ENCODE measurements at places on chromosomes 6 and 20.

DNA sequence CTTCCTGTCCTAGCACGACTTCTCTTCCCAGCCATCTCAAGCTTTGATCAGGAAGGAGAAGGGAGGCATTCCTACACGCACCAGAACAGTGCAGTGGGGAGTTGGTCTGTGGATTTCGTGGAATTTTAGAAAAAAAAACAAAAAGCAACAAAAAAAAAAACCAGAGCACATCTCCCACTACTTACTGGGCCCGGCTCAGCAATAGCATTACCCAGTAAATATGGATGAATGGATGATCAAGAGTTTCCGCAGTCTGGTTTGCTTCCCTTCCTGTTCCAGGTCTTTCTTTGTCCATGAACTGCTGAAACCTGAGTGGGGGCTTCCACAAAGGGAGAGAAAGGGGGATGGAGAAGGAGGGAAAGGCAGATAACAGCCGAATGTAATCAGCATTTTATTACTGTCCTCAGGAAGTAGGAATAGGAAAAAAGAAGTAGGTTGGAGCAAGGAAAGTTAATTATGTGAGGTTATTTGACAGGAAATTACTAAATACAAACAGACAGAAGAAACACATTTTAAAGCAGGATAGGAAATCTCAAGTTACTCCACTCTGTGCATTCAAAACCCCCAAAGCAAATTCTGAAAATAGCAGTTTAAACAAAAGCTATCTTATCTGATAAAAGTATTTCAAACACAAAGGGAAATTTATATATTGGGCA, 349.0 kb downstream of the PRL start:
- no peak for DNase-seq

DNA sequence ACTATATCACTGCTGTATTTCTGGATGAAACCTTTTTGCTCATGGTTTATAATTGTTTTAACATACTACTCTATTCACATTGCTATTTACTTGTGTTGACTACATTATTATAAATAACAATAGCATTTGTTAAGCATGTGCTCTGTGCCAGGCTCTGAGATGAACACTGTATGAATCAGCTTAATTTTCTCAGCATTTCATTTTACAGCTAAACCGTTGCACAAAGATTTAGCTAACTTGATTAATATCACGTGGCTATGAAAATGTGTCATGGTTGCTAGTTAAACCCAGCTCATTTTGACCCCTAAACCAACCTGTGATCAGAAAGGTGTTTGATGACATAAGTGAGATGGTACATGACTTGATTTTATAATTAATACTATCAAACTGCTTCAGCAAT, 77.5 kb downstream of the NCOA7 start:
- DNase-seq: no peak

DNA sequence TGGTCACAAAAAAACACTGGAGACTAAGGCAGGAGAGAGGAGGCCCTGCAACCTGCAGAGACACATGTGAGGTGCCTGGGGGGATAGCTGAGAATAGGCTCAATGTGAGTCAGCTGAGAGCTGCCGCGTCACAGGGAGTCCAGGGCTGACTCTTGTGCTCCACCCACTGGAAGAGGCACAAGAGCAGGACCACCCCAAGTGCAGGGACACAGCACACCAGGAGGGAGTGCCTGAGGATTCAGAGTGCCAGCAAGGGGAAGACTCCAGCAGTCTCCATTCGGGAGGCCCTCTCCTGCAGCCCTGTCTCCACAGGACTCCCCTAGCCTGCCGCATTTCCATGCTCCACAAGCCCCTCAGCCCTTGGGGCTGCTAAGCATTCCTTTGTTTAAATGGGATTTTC, 105.5 kb downstream of the HUS1B start:
- no peak for DNase-seq

DNA sequence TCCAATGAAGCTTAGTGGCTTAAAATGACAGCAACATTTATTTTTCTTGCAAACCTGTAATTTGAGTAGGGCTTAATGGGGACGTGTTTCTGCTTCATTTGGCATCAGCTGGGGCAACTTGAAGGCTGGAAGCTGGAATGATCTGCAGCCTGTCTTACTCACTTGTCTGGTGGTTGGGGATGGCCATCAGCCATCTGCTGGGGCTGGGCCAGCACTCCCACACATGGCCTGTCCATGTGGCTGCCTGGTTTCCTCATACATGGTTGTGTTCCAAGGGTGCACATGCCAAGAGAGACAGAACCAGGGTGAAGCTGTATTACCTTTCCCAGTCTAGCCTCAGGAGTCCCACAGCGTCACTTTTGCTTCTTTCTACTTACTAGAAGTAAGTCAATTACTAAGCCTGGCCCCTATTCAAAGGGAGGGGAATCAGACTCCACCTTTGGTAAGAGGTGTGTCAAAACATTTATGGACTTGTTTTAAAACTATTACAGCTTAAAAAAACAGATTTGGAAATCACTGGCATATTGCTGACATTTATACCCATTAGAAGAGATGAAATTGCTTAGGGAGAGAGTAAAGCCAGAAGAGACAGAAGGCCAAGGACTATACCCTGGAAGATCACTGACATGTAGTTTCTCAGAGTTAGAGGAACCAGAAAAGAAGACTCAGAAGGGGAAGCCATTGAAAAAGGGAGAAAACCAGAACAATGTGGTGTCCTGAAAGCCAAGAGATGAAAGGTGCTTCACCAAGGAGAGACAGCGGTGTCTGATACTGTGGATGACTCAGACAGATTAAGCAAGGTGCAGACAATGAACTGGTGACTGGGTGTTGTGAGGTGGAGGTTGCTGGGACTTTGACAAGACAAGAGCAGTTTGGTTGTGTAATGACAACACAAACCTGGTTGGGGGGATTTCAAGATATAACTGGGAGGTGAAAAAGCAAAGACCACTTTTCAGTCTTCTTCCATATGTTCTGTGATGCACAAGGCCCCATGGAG, 345.2 kb downstream of the GJA1 start:
- DNase-seq: no peak

- DNase-seq: peak; percentile 90
Measured at GRCh38 chr20:39049684-39050554, 87.8 kb downstream of the DHX35 start.

GRCh38 chr6:124573953-124574352, 388.3 kb upstream of the RNF217 start:
- no peak for DNase-seq

DNA sequence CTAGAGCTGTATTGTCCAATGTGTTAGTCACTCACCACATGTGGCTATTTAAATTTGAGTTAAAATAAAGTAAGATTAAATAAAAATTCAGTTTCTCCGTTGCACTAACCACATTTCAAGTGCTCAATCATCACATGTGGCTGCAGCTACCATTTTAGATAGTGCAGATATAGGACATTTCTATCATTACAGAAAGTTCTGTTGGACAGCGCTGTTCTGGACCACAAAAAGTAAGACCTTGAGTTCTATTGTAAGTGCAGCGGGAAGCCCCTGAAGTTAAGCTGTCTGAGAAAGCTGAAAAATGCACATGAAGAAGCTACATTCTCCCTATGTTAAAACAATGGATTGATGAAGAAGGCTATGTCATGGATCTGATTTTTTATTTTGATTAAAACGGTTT, 1.1 kb downstream of the ORC3 start:
- DNase-seq: no peak

DNA sequence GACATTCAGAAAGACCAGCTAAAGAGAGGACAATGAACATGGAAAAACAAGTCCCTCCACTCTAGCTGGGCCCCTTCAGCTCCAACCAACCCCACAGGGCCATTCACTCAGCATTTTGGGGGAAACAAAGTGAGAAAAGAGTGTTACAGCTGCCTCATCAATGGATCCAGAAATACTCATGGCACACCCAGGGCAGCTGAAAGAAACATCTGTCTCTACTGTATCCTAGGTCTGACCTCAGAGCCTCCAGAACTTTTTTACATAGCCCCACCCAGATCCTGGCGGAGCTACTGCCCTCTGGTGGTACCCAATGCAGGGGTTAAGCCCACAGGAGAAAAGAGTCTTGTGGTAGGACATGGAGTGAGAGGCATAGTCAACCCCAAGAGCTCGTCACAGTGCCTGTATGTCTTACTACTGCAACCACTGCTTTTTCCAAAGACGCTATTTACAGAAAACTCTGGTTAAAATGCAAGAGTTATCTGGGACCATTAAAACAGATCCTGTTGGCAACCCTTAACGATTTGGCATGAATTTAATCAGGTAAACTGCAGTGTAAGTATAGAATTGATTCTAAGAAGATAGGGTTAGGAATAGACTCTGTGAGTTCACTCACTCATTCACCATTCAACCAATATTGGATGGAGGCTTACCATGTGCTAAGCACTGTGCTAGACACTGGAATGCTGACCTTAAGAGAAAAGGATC, 37.4 kb upstream of the FAM83C start:
- peak; percentile 81 for DNase-seq

DNA sequence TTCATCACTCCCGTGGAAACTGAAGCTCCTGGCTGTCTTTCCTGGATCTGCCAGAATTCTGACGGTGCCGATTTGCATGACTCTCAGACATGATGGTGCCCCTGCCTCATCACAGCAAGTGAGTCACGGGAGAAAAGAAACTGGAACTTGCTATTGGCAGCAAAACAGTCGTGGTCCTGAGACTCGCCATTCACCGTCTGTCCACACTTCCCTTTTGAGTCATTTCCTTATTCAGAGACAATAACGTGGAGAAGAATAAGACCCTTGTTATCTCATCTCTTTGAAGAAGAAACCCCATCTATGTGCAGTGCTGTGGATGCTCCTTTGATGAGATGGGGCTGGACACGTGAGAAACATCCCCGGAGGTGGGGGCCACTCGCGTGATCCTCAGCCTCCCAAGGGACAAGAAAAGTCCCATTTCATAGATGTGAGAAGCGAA, 4.2 kb downstream of the GPR31 start:
- DNase-seq: peak; percentile 59

DNA sequence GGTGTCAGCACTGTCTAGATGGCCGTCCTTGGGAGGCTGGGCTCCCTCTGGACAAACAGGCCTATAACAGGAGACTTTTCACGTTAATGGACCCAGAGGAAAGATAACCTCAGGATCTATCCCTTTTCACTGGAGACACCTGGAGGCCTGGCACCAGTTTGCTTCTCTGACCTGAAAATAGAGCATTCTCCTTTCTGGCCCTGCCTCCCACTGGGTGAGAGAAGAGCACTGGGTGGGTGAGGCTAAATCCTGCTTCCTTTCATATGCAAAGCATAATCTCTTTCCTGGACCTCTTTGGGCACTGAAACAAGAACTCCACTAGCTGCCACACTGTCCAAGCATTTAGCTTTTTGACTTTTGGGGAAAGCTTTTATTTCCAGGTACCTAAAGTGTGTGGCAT, 78.3 kb downstream of the FOXO3 start:
- no peak for DNase-seq

- no peak for DNase-seq
Measured at GRCh38 chr6:32126880-32127279, 1.2 kb downstream of the ATF6B start.

DNA sequence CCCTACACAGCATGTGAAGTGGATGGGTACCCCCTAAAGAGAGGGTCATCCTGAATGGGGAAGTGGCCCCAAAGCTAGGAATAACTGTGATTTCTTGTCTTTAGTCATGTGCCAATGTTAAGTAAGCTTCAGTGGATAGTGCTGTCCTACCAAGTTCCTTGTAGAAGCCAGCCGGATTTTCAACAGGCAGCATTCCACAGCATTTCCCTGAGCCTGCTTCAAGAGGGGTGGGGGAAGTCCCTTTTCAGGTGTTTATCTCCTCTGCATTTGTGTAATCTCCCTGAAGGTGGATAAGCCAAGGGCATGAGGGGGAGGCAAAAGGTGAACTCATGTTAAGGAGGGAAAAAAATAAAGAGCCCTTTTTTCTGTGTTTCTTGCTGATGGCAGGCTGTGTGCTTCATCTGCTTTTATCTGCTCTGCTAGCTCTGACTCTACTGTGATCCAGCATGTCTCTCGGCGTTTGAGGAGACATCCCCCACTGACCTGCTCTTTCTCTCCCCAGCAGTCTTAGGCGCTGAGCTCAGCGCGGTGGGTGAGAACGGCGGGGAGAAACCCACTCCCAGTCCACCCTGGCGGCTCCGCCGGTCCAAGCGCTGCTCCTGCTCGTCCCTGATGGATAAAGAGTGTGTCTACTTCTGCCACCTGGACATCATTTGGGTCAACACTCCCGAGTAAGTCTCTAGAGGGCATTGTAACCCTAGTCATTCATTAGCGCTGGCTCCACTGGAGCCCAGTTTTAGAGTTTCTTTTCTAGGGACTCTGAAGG, 1.9 kb downstream of the EDN1 start:
- no peak for DNase-seq

Measured in stimulated activated effector memory CD8-positive, alpha-beta T cell treated with anti-CD3 and anti-CD28 coated beads, Interleukin-12 subunit alpha, Interleukin-12 subunit beta, amount 100 ng/mL, for 72 hours (primary cell).